CD4-positive, alpha-beta T cell treated with Interleukin-12 subunit alpha and Interleukin-12 subunit beta, for 1 hour (primary cell): ENCODE measurements at places on chromosomes 3 and 15.

DNA sequence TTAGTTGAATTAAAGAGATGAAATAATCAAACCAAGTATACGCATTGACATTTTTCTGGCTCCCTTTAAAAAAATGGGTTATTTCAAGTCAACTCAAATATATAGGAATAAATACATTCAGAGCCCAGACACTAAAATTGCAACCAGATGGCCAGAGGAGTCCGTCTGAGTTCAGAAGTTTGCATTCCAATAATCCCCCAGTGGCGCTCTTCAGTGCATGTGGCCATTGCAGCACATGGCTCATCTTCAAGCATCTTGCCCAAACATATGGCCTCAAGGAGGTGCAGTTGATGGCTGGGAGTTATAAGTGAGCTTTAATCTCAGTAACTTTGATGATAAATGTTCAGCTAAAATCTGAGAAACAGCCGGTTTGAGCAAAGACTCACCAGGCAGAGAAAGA is 295.8 kb upstream of the LRRN1 start:
- DNase-seq, result no peak

- no peak for DNase-seq
These were observed 14.2 kb downstream of the MYO5C start for GRCh38 chr15:52281085-52282035.

DNA sequence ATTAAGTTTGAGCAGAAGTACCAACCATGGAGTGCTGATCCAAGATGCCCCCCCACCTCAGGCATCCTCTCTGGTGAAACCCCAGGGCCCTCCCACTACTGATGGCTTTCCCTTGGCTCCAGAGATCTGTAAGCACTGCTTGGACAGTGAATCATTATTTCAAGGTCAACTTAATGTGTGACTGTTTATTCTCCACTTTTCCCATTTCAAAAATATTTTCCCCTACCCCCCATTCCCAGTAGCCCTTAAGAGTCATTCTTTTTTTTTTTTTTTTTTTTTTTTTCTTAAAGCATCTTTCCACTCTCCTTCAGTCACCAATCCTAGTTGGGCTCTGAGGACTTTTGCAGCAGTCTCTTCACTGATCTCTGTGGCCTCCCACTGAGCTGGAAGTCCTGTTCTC is 82.6 kb downstream of the PCCB start:
- DNase-seq, result no peak

DNA sequence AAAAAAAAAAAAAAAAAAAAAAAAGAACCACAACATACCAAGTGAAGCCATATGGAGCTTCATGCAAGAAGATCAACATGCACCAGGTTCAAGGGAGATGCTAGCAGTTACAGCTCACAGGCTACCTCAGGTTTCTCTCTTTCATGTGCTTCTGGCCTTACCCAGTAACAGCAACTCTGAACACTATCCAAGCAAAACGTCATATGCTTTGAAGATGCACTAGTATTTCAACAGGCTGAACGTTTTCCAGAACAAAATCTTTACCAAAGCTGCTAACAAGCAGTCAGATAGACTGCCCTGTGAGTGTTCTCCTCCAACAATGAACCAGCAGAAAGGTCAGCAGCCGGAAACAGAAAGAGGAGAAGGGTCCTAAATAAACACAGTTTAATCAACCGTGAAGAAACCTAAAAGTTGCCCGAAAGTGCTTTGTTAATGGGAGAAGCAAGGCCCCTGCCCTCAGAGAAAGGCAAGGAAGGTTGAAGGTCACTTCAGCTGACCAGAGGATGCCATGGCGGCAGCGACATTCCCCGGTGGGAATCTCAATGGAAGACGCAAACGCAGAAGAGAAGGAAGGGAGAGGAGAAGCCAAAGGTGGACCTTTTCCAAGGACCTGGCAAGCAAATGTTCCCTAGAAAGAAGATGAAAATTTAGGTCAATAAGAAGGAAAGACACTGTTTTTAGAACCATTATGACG is 80.1 kb downstream of the CCNL1 start:
- DNase-seq, result no peak

DNA sequence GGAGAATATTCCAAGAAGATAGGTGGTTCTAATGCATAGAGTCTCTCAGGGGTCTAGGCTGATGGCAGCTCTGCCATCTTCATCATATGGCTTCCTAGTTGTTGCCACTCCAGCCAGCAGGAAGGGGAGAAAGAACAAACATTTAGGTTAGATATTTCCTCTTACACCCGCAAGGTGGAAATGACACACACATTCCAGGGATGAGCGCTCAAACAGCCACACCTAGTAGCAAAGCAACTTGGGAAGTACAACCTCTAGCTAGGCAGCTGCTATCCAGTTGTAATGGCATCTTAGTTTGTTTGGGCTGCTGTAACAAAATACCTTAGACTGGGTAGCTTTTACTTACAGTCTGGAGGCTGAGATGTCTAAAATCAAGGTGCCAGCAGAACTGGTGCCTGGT is 51.9 kb upstream of the ADAMTSL3 start:
- DNase-seq, result no peak

GRCh38 chr3:69718866-69719586 is 20.2 kb upstream of the MITF start:
- DNase-seq, result no peak

- DNase-seq, result no peak
These were observed 10.3 kb downstream of the EID1 start for GRCh38 chr15:48888191-48888590.

- no peak for DNase-seq
These were observed 181.0 kb downstream of the VPS13C start for GRCh38 chr15:61879219-61879618.

GRCh38 chr3:23785097-23785645 is 20.6 kb upstream of the UBE2E1 start:
- DNase-seq, result no peak
